ENCODE measurements at places on chromosomes 2 and 18.

GRCh38 chr2:136005462-136006196 is 20.2 kb upstream of the DARS1 start:
- DNase-seq = peak; percentile 31

DNA sequence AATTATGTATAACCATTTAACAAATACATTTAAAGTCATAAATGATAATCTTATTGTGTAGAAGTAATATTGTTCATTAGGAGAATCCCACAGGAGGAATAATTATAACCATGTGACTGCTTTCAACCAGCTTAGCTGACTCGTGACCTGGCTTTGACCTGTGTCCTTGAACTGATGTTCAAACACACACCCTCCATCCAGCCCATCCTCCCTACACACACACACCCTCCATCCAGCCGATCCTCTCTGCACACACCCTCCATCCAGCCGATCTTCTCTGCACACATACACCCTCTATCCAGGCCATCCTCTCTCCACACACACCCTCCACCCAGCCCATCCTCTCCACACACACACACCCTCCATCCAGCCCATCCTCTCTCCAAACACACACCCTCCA is 83.5 kb downstream of the EIPR1 start:
- DNase-seq = no peak

DNA sequence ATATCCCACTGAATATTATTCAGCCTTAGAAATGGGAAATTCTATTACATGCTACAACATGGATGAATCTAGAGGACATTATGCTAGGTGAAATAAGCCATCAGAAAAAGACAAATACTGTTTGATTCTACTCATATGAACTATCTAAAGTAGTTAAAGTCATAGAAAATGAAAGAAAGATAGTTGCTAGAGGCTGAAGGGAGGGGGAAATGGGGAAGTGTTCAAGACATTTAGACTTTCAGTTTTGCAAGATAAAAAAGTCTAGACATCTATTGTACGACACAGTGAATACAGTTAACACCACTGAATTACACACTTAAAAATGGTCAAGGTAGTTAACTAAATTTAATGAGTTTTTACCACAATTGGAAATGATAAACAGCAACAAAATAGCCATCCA is 835.9 kb upstream of the CHAC2 start:
- no peak for DNase-seq

GRCh38 chr2:199692489-199692888 is 158.5 kb downstream of the FTCDNL1 start:
- no peak for DNase-seq

GRCh38 chr18:59359576-59359952 is 499 bp upstream of the LMAN1 start:
- DNase-seq = no peak

Measured in inflammatory macrophage treated with lipopolysaccharide for 4 hours (primary cell).